ENCODE measurements at places on chromosomes 7 and 10. TPM values are rescaled to one million over a fixed set of nuclear protein-coding genes. Genes with fewer than 3 reads are reported as not detected.

CALML5 gene
- not detected for polyA plus RNA-seq

SGMS1 gene
- 58.1 TPM for polyA plus RNA-seq

PRKRIP1 gene
- polyA plus RNA-seq, result 41.7 TPM

CPA2 gene
- polyA plus RNA-seq, result 0.35 TPM

MSMB gene
- not detected for polyA plus RNA-seq

CALML3 gene
- polyA plus RNA-seq, result 0.52 TPM

- no peak for DNase-seq
Measured at GRCh38 chr7:151844071-151844824, 32.7 kb downstream of the PRKAG2 start.

- DNase-seq, result no peak
Measured at GRCh38 chr7:11584406-11585031, 247.5 kb downstream of the THSD7A start.

DNA sequence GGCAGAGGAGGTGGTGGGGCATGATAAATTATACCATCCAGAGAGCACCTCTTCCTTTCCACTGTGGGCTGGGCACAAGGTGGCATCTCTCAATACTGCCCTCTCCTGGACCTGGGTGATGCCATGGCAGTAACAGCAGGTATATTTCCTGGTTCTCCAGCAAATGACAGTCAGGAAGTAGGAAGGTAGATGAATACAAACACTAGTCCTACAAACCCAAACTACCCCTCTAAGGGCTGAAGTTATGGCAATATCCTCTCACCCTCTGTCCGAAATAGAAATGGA lies 1004.9 kb downstream of the KCNMA1 start:
- DNase-seq, result no peak

DNA sequence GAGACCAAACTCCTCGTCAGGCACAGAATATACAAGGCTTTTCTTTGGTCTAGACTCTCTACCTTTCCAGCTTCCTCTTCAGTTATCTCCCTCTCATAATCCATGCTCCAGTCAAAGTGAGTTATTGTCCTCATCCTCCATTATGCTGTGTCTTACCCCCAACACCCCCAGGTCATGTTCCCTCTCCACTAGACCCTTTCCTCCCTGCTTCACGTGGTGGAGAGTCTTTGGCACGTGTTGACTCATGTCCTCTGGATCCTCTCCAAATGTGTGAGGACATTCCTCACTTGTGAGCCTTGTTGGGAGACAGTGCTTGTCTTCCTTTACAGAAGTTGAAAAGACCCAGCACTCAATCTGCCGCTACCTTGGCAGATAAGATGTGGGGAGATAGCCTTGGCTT lies 36.0 kb upstream of the DLD start:
- DNase-seq, result no peak

DNA sequence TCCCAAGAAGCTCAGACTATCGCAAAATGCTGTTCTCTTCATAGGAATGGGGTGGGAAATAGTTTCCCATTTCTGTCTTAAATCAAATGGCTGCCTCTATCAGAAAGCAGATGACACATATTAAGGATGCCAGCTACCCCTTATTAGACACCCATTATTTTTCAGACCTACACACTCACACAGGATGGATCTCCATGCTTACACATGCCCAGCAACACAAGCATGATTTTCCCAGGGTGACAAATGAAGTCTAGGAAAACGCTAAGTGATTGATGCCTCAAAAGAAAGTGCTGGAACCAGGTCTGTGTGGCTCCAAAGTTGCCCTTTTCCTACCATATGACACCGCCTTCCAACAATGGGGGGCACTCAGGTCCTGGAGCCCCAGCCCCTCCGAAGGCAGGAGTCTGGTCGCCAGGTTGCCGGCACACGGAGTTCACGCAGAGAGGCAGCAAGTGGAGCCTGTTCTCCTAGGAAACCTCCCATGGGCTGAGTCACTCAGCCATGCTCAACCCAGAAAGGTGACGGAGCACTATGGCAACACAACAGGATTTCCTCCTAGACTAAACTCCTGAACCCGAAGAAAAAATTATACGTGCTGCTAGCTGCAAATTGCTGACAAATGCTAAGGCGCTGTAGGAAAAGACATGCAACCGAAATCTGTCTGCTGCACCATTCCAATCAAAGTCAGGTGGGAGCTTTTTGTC lies 19.8 kb downstream of the VOPP1 start:
- DNase-seq, result no peak

DNA sequence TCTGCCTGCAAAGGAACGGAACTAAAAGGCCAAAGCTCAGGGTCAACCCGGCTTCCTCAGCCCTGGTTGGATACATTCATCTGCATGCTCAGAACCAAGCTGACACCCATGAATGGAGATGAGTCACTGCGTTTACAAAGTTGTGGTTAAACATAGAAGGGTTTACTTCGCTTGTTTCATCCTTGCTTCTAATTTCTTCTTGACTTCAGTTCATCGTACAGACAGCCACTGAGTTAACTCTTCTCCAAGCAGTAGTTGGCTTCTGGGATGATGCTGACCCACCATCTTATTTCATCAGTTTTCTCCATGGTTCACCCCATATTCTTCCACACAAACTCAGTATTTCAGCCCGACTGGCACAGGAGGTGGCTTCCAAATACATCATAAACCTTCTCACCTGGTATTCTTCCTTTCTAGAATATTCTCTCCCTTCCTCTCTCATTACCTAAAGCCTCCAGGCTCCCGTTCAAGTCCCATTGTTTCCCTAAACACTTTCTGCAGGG lies 166.3 kb upstream of the RNF32 start:
- DNase-seq, result no peak

DNA sequence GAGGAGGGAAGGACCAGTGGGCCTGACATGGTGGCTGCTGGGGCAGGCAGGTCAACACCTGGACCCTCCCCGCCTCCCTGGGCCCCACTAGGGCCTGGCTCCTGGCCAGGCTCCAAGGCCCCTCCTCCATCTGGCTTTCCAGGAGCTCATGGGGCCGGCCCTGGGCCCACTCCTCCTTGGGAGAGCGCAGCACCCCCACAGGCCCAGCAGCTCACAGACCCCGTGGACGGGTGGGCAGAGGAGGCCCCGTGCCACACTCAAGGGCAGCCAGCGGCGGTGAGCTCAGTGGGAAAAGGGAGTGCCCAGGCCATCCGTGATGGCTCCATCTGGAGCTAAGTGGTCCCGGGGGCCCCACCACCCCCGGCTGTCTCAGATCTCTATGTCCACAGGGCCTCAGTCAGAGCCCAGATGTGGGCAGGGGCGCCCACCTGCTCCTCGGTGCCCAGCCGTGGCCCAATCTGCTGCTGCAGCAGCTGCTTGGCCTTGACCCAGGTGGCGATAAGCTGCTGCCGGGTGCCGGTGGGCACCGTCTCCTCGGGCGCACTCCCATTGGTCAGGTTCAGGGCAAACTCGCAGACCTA lies 32.8 kb downstream of the CFAP46 start:
- DNase-seq, result no peak

- DNase-seq, result no peak
Measured at GRCh38 chr7:99011341-99011705, 132.6 kb downstream of the SMURF1 start.

- DNase-seq, result no peak
Measured at GRCh38 chr10:98659951-98660350, 213.2 kb upstream of the HPS1 start.

DNA sequence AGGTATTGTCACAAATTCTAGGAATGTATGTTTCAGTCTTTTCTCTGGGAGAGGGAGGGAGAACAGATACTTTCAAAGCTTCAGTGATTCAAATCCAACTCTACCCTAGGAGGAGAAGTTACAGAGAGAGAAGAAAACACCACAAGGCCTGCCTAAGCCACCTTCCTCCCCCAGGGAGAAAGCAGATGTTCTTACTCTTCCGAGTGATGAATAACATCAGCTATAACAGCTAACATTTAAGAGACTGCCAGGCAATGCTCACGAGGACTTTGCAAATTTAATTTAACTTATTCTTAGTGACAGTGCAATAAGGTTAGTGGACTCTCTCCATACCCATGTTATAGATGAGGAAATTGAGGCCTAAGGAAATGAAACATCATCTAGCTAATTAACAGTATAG lies 36.8 kb downstream of the TAS2R41 start:
- DNase-seq, result no peak

All from left lung (tissue), 14 donors.